ENCODE measurements at places on chromosomes 2 and 18.

DNA sequence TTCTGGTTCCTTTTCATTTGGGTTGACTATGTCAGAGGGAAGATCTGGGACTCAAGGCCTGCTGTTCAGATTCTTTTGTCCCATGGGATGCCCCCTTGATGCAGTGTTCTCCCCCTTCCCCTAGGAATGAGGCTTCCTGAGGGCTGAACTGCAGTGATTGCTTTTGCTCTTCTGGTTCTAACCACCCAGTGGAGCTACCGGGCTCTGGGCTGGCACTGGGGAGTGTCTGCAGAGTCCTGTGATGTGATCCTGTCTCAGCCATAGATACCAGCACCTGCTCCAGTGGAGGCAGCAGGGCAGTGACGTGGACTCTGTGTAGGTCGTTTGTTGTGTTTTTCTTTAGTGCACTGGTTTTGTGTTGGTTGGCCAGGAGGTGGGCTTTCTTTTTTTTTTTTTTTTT is 32.1 kb upstream of the RHOB start:
- no peak for DNase-seq

DNA sequence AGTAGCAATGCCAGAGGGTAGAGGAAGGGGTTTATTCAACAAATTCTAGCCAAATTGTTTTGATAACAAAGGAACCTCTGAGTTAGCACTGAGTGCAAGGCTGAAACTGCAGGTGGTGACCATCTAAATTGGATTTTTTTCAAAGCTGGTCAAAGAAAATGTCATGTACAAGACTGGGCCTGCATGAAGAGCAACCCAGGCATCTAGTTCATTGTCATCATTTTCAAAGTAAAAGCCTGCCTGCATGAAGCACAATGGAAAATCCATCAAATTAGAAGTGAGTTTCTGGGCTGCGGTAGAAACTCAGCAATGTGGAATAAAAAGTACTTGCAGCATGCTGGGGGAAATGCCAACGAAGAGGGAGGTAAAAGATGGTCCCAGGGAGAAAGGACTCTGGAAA is 80.8 kb upstream of the PPP1CB start:
- no peak for DNase-seq

DNA sequence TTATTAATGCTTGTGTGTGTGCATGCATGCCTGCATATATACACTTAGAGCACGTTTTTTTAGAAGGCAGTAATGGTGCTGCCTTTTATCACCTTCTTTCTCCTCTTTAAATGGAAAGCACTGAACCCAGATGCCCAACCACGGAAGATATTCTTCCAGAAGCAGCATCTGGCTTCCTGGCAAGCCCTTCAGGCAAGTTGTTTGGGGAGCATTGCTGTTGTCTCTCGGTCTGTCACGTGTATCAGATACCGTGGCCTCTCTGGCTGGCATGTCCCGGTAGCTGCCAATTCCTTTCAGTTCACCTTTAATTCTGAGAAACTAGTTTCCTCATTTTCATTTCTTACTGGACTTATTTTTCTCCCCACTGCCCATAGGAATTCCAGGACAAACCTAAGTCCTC is 587.8 kb downstream of the ARHGAP15 start:
- DNase-seq: no peak

GRCh38 chr2:8573234-8573941 is 108.5 kb upstream of the ID2 start:
- no peak for DNase-seq

GRCh38 chr18:74803769-74804168 is 206.1 kb downstream of the ZNF407 start:
- no peak for DNase-seq

- DNase-seq: peak; percentile 9
Observed at GRCh38 chr18:681985-682384, 24.5 kb downstream of the TYMS start.

Measured in stimulated activated CD4-positive, alpha-beta T cell treated with anti-CD3 and anti-CD28 coated beads, Interleukin-4, amount 100 ng/mL, for 4 hours (primary cell).